ENCODE measurements at places on chromosomes 2 and 18.
A peak's percentile ranks its signal among the peaks of the same experiment; 100 is the strongest.

GRCh38 chr18:1438458-1438910, 533.8 kb downstream of the ADCYAP1 start:
- no peak for DNase-seq

- DNase-seq: peak; percentile 34
Observed at GRCh38 chr2:102664471-102664909, 45.1 kb downstream of the SLC9A2 start.

DNA sequence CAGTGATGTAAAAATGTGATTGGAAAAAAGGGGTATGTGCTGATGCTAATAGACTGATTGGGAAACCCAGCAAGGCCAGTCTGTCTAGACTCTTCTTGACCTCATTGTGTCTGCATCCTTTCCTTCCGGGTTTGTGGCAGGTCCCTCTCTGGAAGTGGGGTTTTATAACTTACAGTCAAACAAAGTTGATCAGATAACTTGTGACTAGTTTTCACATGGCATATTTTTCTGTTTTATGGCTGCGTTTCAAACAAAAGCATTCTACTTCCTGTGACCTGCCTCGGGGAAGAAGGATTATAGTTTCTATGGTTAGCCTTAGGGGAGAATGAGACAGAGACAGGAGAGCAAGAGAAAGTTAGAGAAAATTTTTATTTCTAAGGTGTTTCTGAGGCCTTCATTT, 188.7 kb upstream of the HNMT start:
- no peak for DNase-seq

DNA sequence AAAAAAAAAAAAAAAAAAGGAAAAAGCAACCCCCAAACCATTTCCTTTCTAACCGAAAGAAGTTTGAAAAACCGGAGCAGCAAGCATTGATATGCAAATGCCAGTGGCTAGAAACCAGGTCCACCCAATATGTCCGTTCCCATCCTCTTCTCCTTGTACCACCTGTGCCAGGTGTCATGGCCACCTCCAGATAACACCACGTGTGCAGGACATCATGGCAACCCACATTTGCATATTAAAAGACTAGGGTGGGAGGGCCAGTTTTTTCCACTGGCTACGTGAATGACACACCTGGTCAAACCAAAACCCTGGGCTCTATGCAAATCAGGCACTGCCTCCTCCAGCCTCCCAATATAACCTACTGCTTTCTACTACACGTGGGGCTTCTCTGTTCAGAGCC, 303.3 kb upstream of the GULP1 start:
- DNase-seq: no peak

GRCh38 chr18:48106976-48107781, 176.7 kb upstream of the SMAD2 start:
- no peak for DNase-seq

- DNase-seq: no peak
Observed at GRCh38 chr2:222878877-222879603, 18.2 kb downstream of the ACSL3 start.

- DNase-seq: no peak
Observed at GRCh38 chr18:10379522-10379921, 74.9 kb upstream of the APCDD1 start.

GRCh38 chr18:57523171-57523956, 63.1 kb downstream of the FECH start:
- no peak for DNase-seq

GRCh38 chr2:193966590-193966989, 1690.4 kb upstream of the SLC39A10 start:
- DNase-seq: no peak
